ENCODE measurements at places on chromosomes 6 and 20. TPM values are rescaled to one million over a fixed set of nuclear protein-coding genes. Genes with fewer than 3 reads are reported as not detected.

Gene DYNLT2
- total RNA-seq: 2.3 TPM

GRCh38 chr6:7574500-7574899 is 15.5 kb upstream of the SNRNP48 start:
- no peak for DNase-seq

DNA sequence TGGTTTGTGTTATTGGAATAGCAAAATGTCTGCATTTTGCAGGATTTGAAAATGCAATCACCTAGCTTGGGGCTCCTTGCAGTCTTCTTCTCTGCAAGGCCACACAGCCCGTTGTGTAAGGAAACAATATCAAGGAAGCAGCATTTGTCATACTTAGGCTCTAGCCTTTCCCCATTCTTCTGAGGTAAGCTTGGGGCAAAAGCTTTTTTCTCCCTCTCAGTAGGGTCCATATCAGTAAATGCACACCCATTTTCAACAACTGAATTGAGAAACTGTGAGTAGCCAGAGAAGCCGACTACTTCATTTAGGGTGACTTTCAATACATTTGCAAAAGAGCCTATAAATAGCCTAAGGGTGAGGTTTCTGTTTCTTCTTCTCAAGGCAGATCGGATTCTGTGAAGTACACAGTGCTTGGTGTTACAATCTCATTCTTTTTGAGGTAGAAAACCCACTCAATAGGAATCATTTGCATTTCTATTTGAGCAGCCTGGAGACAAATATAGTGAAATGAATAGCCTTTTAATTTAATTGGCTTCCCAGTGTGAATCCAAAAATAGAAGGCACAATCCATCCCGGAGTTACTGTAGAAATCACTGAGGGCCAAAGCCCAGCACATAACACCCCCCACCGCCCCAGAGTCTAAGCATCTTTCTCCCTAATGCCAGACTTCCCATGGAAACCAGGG is 61.8 kb downstream of the BTBD3 start:
- no peak for DNase-seq

GRCh38 chr20:53405139-53405538 is 188.5 kb downstream of the ZNF217 start:
- no peak for DNase-seq

- DNase-seq: no peak
These were observed 17.7 kb upstream of the STX16 start for GRCh38 chr20:58633161-58634053.

- DNase-seq: no peak
These were observed 85.9 kb downstream of the ADTRP start for GRCh38 chr6:11692451-11693376.

Gene SLC22A23
- 10.9 TPM for total RNA-seq

Gene MEP1A
- total RNA-seq: 1.3 TPM

GRCh38 chr20:56909918-56910714 is 281.0 kb downstream of the TFAP2C start:
- no peak for DNase-seq

DNA sequence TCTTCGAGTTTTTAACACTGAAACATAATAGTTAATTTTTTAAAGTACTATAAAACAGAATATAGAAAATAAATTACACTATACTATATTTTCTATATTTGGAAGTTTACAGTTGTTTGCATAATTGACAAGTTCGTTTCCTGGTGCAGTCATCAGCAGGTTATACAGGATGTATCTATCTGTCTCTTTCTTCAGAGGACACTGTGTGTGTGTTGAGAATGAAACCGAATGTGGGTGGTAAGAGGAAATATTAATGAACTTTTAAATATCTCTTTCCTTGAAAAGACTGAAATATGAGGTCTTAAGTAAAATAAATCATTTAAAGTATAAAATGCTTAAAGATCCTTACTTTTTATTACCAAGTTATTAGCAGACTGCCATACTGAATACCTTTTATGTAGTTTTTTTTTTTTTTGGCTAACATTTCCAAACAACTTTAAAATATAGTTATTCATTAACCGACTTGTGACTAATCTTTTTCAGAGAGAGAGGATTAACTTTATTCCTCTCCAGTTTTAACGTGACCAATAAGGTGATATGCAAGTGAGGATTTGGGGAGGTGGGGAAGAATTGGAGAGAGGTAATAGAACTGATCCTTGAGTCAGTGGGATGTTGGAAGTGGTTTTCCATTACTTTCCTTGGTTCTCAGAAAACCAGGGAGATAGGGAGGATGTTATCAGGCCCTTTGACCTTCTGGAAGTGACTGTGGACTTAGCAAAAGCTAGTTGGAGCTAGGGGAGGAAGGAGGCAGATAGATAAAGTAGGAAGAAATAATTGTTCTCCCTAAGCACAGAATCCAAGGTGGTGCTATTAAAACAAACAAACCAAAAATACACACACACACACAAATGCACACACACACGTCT is 380.0 kb upstream of the FLRT3 start:
- no peak for DNase-seq

Gene HCRTR2
- not detected for total RNA-seq

Gene PPP1R3G
- 1.6 TPM for total RNA-seq

GRCh38 chr6:136549300-136550044 is 750 bp downstream of the MAP7 start:
- no peak for DNase-seq

Measured in breast epithelium (tissue), 4 donors.